ENCODE measurements at places on chromosomes 2 and 18.

- no peak for DNase-seq
Observed at GRCh38 chr18:3251249-3251962, 3.8 kb downstream of the MYL12A start.

GRCh38 chr2:239146011-239146641, 254.7 kb downstream of the HDAC4 start:
- no peak for DNase-seq

DNA sequence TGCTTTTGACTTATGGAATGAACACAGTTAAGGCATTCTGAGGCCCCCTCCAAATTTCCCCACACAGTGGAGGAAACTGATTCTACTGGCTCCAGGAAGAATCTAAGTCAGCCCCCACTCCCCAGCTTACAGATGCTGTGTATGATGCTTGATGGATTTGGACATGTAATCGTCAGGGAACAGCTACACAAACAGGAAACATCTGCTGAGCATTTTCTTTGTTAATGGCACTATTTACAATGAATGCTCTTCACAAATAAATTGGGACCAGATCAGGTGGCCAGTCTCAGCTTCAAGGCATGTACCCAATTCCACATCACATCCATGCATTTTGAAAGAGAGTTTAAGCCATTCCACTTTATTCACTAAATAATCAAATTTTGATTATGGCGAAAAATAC, 562.3 kb downstream of the SOX11 start:
- no peak for DNase-seq

- DNase-seq: no peak
Observed at GRCh38 chr18:75124991-75125381, 84.0 kb downstream of the PTGR3 start.

DNA sequence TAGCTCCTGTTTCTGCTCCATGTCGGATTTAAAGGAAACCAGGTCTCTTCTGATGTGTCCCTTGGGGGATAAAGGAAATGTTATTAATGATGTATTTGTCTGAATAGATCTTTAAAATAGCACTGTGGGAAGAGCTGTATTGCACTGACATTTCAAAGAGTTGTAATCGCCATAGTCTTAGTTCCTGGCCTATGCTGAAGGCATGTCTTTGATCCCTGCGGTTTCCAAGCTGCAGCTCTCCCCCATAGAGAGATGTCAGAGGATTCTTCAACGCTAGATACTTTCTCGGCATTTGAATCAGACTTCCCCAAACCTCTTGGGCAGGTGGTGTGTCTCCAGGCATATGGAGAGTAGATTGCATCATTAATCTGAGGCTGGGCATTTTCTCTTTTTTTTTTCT, 40.4 kb downstream of the NAT8 start:
- DNase-seq: no peak

DNA sequence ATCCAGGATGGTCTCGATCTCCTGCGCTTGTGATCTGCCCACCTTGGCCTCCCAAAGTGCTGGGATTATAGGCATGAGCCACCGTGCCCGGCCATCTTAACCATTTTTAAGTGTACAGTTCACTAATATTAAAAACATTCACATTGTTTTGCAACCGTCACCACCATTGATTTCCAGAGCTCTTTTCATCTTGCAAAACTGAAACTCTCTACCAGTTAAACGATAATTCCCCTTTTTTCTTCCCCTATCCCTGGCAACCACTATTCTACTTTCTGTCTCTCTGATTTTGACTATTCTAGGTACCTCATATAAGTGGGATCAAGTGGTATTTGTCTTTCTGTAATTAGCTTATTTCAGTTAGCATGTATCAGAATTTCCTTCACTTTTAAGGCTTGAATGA, 16.8 kb upstream of the NEUROD1 start:
- no peak for DNase-seq

- no peak for DNase-seq
Observed at GRCh38 chr18:37873416-37873815, 307.8 kb upstream of the CELF4 start.

- DNase-seq: peak; percentile 82
Observed at GRCh38 chr2:45278365-45279078, 269.3 kb upstream of the SIX2 start.

DNA sequence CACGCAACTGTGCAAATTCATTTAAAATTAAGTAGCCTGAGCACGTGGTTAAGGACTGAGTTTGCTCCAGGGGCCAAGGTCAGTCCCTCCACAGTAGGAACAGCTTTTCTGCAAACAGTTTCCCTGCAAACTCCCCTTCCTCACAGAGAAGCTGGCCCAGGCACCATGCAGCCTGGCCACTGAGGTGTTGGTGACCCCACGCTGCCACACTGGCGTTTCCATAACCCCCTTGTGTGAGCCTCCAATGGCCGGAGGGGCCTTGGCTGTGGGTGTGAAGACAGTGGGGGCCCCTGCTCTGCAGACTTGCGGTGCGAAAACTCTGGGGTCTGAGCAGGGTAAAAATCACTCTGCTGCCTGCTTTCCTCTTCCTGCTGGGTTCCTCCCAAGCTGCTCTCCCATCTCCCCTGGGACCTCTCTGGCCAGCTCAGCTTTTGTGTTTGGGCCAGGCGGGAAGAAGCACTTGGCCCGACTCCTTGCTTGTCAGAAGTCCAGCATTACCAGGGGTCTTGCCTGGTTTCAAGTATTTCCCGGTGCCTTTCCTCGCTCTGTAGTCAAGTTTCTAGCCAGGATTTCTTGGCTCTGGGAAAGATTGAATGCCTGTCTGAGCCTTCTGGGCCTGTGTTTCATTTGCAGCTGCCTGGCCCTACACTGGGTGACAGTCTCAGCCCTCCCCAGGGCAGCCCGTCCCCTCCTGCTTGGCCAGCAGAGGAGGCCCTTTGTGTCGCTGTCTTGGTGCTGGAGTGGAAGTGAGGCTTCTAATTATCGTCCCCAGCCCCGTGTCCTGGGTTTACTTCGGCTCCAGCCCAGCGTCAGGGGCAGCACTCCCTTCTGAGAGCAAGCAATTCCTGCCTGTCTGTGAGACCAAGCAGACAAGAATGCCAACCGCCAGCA, 131.4 kb upstream of the SLC1A4 start:
- no peak for DNase-seq

- peak; percentile 62 for DNase-seq
Observed at GRCh38 chr2:30272761-30273573, 41.6 kb downstream of the LBH start.

GRCh38 chr2:169222665-169223064, 139.7 kb downstream of the LRP2 start:
- DNase-seq: no peak

DNA sequence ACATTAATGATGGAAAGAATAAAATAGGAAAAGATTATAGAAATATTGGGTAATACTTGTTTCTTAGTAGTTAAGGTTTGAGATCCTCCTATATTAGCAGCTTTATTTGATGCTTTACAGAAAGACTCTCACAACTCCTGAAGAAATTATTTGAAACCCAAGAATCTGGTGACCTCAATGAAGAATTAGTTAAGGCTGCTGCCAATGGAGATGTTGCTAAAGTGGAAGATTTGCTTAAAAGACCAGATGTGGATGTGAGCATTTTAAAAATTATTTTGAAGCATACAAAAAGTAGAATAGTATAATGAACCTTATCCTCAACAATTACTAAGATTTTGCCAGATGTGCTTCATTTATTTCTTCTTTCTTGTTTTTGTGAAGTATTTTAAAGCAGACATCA, 59.1 kb downstream of the MIB1 start:
- no peak for DNase-seq

- no peak for DNase-seq
Observed at GRCh38 chr2:86337244-86337835, at the start of gene REEP1. Gene REEP1 (minus strand): TSS chr2:86337626. CDS start chr2:86337510, 116 bp downstream.

DNA sequence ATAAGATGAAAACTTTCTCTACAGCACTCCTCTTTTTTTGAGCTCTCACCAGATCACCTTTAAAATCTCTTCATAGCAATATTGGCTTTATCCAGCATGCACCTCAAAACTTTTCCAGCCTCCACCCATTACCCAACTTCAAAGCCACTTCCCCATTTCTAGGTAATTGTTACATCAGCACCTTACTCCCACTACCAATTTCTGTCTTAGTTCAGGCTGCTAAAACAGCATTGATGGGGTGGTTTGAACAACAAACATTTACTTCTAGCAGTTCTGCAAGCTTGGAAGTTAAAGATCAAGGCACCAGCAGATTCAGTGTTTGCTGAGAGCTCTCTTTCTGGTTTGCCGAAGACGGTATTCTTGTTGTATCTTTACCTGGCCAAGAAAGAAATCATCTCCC, 114.0 kb upstream of the SLC39A10 start:
- DNase-seq: no peak

GRCh38 chr18:58208207-58208932, 164.3 kb downstream of the NEDD4L start:
- no peak for DNase-seq

GRCh38 chr2:25228848-25229278, 60.5 kb upstream of the POMC start:
- peak; percentile 30 for DNase-seq

GRCh38 chr2:195694553-195694952, 37.5 kb downstream of the SLC39A10 start:
- DNase-seq: no peak

GRCh38 chr2:57908736-57909161, 137.9 kb upstream of the VRK2 start:
- DNase-seq: no peak

DNA sequence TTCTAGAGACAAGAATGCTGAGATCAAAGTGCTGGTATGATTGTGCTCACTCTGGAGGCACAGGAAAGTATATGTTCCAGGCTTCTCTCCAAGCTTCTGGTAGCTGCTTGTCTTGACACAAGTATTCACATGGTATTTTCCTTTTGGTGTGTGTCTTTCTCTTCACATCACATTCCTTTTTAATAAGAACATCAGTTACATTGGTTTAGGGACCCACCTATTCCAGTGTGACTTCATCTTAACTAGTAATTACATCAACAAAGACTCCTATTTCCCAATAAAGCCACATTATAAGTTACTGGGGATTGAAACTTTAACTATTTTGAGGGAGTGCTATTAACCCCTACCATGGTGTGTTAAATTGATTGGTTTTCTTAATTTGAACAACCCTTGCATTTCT, 119.1 kb downstream of the FSIP2 start:
- DNase-seq: no peak

DNA sequence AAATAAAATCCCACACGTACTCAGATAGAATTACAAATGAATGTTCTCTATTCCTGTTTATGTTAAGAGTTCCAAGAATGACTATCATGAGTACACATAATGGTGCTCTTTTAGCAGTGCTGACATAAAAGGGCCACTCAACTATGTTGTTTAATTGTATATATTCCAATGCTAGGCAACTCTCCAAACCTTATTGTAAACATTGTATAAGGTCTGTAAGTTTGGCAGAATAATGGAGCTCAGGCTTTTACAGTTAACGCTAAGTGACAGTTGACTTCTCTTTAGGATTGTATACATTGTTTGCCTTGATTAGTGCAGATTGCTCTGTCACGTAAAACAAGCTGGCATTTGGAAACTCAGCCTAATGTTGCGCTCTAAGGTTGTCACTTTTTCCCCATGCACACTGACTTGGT, 20.8 kb downstream of the RBMS1 start:
- no peak for DNase-seq

DNA sequence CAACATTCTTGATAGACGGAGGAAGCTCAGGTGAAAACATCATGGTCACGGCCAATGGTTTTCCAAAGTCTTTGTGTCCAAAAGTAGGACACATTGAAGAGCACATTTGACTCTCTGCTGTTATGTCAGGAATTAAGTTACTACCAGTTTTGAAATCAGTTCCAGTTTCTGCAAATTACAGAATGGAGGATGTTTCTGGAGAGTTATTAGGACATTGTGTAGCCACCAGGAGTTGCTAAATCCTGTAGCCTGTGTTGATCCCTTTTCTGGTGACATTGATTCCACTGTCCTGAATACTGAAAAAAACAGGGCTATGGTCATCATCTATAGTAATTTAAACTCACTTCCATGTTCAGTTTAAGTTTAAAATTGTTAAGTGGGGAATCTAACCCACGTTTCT, 15.3 kb downstream of the UPP2 start:
- no peak for DNase-seq

DNA sequence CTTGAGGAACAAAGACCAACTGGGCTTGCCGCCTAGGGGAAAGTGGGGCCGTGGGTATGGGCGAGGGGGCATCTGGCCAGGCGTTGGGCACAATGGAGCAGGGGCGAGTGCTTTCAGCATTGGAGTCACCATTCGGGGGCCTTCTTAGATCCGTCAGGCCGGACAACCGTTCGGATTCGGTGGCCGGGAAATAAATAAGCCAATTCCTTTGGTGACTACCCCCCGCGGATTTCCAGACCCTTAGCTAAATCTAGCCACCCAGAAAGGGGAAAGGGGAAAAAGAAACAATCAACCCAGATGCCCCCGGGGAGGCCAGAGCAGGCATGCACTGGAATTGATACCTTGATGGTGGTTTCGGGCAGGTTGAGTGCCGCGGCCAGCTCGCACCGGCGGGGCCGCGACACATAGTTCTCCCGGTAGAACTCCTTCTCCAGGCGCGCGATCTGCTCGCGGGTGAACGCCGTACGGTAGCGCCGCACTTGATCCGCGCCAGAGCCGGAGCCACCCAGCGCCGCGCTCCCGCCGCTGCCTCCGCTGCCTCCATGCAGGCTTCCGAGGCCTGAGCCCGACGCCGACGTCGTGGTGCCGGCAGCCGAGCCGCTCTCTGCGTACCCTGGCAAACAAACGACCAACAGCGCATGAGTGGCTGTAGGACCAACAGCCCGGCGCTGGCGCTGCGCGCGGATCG, 1.8 kb downstream of the EVX2 start:
- no peak for DNase-seq

GRCh38 chr2:32095671-32096070, 32.3 kb downstream of the SPAST start:
- DNase-seq: no peak

DNA sequence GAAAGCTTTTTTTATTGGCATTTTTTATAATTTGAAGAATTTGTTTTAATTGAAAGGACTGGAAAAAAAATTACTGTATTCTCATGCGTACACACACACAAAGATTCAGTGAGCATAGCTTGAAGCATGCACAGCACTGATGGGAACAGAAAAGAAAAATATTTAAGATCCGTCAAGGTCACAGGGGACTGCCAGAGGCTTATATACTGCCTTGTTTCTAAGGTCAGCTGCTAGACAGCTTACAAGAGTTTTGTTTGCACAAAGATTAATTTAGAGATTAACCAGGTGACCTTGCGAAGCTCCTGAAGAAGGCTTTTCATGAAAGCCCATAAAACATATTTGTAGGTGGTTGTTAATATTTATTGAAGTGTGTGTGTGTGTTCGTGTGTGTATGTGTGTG, 396.3 kb downstream of the TRIB2 start:
- DNase-seq: no peak

GRCh38 chr18:77103991-77104531, 28.5 kb downstream of the MBP start:
- no peak for DNase-seq

DNA sequence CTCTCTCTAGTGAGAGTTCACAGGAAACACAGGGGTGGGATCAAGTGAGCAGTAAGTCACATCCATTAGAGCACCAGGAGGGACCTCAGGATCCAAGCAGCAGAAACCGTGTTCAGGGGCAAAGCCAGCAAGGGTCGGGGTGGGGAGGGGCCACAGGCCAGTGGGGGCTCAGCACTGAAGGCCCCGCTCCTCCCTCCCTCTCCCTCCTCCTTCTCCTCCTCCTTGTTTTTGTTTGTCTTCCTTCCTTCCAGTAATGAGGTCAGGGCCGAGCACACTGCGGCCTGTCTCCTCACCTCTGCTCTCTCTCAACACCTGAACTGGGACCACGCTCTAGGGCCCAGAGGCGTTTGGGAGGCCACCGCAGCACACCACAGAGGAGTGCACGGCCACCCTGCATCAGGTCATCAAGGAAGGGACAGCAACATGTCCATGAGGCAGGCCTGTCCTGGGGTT, 20.9 kb downstream of the MTERF4 start:
- no peak for DNase-seq

- DNase-seq: no peak
Observed at GRCh38 chr2:127650041-127650784, 4.3 kb downstream of the GPR17 start.

Measured in HS-27A (cell line).